PC-9 (cell line): ENCODE measurements at places on chromosomes 13 and 19. TPM values are rescaled to one million over a fixed set of nuclear protein-coding genes. Genes with fewer than 3 reads are reported as not detected.

- no peak overlapping the region for H3K27ac ChIP-seq
- DNase-seq: peak; percentile 52
- H3K27me3 ChIP-seq: peaks cover 5% of the 10 kb centered on the region; the same call in 1 of the 2 replicates
- H3K4me1 ChIP-seq: no peaks in the 10 kb centered on the region
- H3K36me3 ChIP-seq: no peaks in the 10 kb centered on the region
Measured at GRCh38 chr19:17671906-17672305, 16.2 kb downstream of the UNC13A start.

DNA sequence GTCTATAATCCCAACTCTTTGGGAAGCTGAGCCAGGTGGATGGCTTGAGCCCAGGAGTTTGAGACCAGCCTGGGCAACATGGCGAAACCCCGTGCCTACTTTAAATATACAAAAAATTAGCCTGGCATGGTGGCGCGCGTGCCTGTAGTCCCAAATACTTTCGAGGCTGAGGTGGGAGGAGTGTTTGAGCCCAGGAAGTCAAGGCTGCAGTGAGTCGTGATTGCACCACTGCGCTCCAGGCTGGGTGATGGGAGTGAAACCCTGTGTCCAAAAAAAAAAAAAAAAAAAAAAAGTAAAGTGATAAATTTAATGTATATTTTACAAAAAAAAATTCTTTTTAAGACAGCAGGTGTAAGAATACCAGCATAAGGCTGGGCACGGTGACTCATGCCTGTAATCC lies 17.6 kb downstream of the TMEM38A start:
- no peaks in the 10 kb centered on the region for H3K36me3 ChIP-seq
- DNase-seq: no peak
- no peak overlapping the region for H3K27ac ChIP-seq
- peaks cover 13% of the 10 kb centered on the region for H3K4me1 ChIP-seq
- H3K4me3 ChIP-seq: no peak overlapping the region

GRCh38 chr13:73742982-73743381 lies 391.2 kb downstream of the KLF12 start:
- no peak for DNase-seq
- H3K27ac ChIP-seq: no peak overlapping the region
- no peaks in the 10 kb centered on the region for H3K4me1 ChIP-seq
- H3K27me3 ChIP-seq: no peaks in the 10 kb centered on the region
- H3K4me3 ChIP-seq: no peak overlapping the region

C3 gene
- 130 and 132 TPM in 2 replicates for total RNA-seq

IGFL2 gene
- total RNA-seq: 1.0 TPM in 1 of 2 replicates, not detected in the other
